ENCODE measurements at places on chromosomes 11 and 22.

DNA sequence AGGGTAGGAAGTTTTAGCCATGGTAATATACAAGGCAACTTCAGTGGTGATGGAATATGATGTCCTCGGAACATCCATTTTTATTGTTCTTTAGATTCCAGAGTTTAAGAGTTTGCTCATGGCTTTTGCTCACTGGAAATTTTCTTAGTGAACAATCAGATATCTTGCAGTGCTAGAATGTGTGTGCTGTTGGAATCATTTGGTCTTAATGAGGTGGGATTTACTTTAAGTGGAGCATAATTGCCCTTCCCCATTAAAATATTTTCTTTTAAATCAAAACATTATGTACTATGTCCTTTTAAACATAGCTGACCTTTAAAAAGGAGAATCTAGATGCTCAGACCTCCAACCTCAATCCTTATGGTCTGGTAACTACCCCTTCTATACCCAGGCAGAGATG, 77.3 kb upstream of the LDLRAD3 start:
- no peak for DNase-seq

GRCh38 chr11:86421946-86422345, 47.3 kb downstream of the CCDC81 start:
- DNase-seq, result no peak

DNA sequence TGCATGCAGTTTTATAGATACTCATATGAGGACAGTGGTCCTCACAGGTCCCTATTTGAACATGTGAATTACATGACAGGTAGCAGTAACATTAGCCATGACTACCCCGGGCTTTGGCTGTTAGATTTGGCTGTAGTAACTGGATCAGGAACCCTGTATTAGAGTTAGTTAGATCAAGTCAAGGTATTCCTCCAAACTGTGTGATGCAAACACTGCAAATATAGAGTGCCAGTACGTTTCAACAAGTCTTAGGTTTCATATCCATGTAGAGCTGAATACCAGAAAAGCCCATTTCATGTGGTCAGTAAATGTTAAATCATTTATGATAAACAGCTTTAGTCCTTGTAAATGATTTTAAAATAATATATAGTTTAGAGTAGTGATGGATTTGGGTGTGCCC, 29.5 kb upstream of the PITPNB start:
- DNase-seq, result no peak

GRCh38 chr11:82930734-82931133, 29.2 kb downstream of the DDIAS start:
- DNase-seq, result no peak

DNA sequence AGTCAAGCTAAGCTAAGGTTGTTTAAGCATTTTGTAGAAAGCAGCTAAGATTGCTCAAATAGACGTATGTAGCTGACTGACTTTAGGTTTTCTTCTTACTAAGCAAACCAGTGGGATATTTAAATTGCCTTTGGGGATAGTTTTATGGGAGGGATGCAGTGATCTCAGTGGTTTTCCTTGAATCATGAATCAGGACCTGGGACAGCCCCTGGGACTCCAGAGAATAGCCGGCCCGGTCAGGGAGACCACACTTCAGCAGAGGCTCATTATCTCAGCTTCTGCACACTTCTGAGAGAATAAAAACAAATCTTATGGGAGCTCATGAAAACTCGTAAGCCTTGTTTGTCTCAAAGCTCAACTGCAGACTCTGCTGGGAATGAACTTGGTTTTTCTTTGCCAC, at the start of gene OR9I1:
Gene OR9I1 (minus strand): TSS at position 62 of the 400 bp plus-strand sequence. CDS start 6,086 bp downstream, outside the sequence.
- DNase-seq, result no peak

DNA sequence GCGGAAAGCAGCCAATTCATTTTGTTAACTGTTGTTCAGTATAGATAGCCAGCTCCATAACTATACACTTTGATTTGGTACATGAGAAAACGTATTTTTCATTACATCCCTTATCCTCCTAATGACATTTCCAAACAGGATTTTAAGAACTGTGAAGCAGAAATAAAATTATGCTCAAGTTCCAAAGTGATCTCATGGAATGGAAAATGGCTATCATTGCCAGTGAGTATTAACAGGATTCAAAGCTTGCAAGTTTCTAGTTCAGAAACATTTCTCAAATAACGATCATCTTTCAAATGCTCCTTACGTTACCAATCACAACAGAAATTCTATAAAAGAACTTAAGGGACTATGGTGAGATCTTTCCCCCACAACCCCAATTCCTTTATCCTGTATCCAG, 53.7 kb downstream of the CADM1 start:
- DNase-seq, result no peak
